Epithelial cell of proximal tubule (primary cell): ENCODE measurements at places on chromosomes 4 and X. TPM values are rescaled to one million over a fixed set of nuclear protein-coding genes. Genes with fewer than 3 reads are reported as not detected.

DNA sequence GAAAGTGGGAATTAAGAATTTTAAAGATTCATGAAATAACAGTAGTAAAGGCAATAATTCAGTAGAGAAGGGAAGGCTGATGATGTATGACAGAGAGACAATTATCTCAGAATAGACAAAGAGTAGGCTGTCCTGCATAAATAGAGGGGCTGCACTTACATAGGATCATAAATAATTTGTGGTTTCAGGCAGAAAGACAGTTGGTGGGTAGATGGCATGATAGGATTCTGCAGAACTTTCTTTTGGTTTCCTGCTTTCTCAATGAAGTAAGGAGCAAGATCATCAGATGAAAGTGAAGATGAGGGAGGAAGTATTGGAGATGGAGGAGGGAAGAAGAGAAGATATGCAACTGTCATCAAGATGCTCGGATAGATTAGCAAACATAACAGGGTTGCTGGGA, 604.9 kb upstream of the ZFP42 start:
- DNase-seq = no peak

DNA sequence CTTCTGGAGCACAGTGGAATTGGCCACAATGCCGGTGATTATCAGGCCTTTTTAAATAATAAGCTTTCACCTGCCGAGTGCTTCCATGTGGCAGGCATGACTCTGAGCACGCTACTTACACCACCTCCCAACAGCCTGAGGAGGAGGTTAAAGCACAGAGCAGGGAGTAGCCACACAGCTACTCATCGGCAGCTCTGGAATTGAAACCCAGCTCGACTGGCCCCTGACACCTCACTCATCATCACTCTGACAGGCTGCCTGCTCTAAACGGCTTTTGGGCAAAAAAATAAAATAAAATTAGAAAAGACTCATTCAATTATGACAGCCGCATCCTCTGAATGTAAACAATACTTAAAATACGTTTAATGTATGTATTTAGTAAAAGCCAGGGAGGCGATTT, 326.4 kb upstream of the NOCT start:
- no peak for DNase-seq

- no peak for DNase-seq
Measured at GRCh38 chr4:74330295-74330750, 22.1 kb downstream of the EPGN start.

- DNase-seq = no peak
Measured at GRCh38 chrX:151099001-151099400, 77.4 kb upstream of the GPR50 start.

Gene PPEF2
- total RNA-seq = not detected in 2 replicates

Gene MAGEA2B
- not detected in 2 replicates for total RNA-seq
